ENCODE measurements at places on chromosomes 7 and 10.

- DNase-seq = no peak
Measured at GRCh38 chr10:96910488-96911395, 78.6 kb downstream of the LCOR start.

GRCh38 chr7:82443547-82444219, at the start of gene CACNA2D1:
CACNA2D1 (minus strand) TSS chr7:82443777.
- DNase-seq = peak; percentile 62

GRCh38 chr10:35355971-35356724, 19.8 kb downstream of the CCNY start:
- DNase-seq = no peak

- DNase-seq = no peak
Measured at GRCh38 chr7:98864731-98865453, 4.9 kb downstream of the TMEM130 start.

GRCh38 chr7:43479042-43479441, 103.9 kb upstream of the STK17A start:
- DNase-seq = no peak

DNA sequence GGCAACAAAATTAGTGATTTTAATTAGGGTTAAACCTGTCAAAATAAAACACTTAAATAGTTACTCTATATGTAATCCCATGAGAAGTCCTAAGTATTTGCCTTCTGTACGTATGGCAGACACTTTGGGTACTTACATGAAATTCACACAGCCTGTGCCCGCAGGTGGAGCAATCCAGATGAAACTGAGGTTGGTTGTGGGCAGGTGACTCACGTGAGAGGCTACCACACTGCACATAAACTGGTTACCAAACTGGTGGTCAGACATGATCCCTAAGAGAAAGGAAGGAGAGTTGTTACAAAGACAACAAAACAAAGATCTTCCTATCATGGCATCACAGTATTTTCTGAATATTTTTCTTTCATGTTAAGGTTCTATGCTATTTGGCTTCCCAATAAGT, 156.1 kb downstream of the RELN start:
- DNase-seq = no peak

DNA sequence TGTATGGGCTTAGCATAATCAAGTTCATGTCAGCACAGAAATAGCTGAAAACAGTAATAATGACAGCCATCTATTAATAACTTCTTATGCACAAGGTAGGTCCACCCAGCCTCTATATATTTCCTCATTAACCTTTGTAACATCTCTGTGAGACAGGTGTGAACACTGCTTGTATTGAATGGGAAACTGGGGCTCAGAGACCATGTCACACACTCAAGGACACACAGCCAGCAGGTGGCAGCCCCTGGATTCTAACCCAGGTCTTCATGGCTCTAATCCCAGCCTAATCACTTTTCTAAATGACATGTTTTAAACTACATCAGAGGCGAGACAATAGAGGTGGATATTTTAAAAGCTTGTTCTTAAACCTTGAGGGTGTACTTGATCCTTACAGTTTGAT, 591.4 kb downstream of the PARD3 start:
- no peak for DNase-seq

- no peak for DNase-seq
Measured at GRCh38 chr10:5563321-5563961, 38.7 kb downstream of the CALML3 start.

GRCh38 chr7:12722636-12723605, 35.5 kb downstream of the ARL4A start:
- no peak for DNase-seq

DNA sequence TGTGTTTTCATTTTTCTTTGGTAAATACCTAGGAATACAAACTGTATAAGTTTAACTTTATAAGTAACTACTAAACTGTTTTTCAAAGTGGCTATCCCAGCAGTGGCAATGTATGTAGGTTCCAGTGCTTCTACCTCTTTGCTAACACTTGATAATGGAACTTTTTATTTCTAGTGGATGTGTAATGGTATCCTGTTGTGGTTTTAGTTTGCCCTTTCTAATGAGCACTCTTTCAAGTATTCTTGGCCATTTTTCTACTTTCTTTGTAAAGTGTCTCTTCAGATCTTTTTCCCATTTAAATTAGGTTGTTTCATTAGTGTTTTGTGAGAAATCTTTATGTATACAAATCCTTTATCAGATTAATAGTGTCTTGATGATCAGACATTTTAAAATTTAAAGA, 4.6 kb downstream of the KIF20B start:
- no peak for DNase-seq

DNA sequence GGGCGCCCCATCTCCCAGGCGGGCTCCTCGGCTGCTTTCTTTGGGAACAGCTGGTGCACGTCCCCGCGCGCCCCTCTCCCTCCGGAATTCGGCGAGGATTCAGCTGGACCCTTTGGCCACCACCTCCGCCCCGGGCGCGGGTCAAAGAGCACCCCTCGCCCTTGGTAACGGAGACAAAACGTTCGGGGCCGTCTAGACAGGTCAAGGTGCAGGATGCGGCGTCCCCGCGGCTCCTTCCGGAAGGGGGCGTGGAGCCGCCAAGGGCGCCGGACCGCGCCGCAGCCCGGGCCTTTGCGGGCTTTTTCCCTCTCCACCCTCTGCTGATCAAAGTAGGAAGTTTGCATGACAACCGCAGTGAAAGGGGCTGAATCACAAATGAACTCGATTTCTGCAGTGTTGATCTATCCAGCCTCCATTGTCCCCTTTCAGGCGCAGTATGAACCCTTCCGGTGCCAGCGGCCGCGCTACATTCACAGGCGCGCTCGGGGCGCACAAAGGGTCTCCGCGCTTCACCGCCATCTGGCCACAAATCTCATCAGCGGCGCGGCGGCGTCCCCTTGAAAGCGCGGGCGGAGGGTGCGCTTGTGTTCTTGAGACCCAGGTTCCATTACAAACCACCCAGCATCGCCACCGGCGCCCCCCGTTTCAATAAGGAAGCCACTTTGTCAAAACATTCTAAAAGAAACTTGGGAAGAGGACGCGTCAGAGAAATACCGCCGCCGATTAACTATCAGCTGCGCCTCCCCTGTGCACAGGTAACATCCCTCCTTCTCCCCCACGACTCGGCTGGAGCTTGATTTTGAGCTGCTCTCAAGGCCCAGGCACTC, 36.4 kb downstream of the CNPY1 start:
- no peak for DNase-seq

DNA sequence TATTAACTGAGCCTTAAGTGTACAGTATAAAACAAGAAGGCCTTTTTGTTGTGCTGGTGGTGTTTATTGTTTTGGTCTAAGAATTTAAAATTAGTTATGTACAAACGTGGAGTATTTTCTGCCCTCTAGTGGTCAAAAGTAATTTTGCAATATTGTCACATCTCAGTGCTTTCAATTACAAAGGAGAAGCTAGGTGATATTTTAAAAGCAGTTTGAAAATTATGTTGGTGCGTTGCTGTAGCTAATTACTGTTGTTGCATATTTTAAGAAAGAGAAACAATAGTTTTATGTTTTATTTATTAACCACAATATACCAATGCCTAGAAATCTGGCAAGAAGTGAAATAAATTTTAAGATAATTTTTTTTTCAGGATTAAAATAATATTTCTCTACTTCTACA, 11.4 kb downstream of the NPVF start:
- DNase-seq = no peak

DNA sequence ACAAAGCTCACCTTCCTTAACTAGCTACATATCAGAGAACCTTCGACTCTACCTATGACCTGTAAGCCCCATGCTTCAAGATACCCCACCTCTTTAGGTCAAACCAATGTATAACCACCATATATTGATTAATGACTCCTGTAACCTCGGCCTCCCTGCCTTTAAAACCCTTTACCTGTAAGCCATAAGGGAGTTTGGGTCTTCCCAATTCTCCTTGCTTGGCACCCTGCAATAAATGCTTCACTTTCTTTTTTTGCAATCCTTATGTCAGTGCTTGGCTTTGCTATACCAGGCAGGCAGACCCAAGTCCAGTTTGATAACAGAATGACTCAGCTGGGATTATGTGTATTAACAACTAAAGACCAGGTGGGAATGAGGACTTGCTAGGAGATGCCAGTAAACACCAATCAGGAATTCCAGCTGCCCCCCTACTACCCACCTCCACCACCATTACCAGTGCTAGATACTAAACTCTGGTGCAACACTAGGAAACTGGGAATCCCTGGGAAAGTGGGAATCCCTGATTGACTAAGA, 22.0 kb upstream of the SLC35G1 start:
- DNase-seq = no peak

DNA sequence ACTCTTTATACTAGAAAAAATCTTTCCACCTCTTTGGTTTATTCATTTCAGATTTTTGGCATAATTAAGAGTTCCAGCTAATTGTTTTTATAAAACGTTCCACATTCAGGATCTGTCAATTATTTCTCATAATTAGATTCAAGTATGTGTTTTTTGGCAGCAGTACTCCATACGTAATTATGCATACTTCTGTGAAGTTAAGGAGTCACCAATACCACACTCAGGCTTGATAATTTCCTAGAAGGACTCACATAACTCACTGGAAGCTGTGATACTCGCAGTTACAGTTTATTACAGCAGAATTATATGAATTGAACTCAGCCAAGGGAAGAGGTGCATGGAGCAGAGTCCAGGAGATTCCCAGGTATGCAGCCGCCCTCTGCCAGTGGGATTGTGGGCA, 290.5 kb upstream of the AKR1E2 start:
- no peak for DNase-seq

DNA sequence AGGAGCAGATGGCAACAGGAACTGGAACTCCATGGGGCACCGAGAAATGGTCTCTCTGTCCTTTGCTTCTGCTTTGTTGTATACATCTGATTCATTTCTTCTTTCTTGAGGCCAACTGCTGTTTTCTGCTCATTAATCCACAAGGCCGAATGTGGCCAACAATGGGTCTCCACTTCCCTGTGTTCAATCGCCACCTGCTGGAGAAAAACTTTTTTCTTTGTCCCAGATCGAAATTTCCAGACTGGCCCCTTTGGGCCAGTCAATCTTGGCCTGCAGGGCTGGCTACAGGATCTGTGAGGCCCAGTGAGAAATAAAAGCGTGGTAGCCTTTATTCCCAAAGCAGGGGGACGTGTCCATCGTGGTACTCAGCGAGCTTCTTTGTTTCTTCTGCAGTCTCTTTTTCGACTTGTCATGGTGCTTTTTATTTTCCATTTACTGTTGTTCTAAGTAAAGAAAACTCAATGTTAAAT, 58.8 kb downstream of the PARP12 start:
- DNase-seq = peak; percentile 34

DNA sequence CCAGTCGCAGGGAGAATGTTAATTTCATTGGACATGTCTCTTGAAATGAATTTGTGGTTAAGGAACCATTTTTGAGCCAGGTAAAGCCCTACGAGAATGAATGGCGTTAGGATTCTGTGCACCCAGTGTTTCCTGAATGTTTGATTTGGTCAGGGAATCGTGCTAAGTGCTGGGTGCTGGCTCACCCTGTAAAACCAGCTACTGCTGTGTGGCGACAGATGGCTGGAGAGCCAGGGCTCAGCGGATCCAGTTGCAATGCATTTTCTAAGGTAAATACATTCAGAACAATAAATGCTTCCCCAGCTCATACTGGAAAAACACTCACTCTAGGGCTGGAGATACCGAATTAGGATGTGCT, 355.5 kb downstream of the GLRX3 start:
- no peak for DNase-seq

DNA sequence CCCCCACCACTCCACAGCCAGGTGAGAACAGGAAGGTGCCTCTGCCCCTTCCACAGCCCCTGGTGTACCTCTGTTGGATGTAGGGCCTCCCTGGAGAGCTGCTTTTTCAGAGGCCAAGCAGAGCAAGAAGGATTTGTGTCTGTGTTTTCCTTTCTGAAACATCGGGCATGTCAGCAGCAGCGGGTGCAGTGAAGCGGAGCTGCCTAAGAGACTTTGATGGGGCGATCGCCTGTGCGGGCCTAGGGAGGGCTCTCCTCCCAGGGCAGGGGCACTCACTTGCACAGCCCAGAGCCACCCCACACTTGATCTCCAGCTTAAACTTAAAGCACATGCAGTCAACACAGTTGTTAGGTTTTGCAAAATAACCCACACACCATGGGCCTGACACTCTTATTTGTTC, 324.7 kb downstream of the ACTR3B start:
- no peak for DNase-seq

DNA sequence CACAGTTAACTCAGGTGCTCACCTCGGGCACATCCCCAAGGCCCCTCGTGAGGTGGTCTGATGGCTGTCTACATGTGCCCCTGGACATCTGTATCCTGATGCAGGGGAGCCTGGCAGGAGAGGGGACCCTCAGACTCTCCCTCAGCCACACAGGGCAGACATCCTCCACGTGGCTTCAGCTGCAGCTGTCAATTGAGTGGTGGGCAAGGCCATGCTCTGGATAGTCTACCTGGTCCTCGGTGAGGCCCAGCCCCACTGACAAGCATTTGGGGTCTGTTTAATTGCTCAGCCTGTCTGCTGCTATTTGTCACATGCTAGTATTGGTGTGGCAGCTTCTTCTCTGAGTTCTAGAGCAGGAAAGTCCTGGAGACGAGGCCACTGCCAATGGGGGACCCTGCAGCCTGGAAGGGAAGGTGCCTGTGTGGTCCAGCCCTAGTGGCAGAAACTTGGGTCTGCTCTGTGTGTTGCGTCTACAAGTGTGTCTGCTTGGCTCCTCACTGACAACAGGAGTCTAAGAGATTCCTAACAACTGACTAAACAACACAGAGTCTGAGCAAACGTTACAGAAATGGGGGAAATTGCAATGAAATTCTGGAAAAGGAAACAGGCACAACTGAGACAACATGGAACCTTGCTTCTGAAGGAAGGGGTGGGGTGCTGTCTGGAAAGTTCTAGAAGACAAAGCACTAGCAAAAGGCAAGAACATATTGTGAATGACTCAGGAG, 59.3 kb upstream of the IGFBP3 start:
- DNase-seq = no peak

DNA sequence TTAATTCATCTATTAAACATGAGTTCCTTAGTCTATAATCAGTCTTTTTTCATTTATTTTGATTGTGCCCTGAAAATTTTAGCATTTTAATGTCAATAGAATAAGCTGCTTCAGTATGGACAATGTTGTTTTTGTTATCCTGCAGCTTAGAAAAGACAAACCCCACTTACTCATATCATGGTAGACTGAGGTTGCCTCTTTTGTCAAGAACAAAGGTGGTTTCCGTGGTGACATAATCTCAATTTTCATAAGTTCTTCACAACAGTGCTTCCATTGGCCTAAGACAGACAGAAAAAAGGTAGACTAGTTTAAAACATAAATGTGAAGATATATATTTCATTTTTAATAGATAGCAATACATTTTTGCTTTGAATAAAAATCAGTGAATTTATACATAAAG, 69.1 kb downstream of the RTKN2 start:
- no peak for DNase-seq

- DNase-seq = no peak
Measured at GRCh38 chr7:100372694-100373093, 593 bp upstream of the PILRA start.
